MCF 10A (cell line): ENCODE measurements at places on chromosomes 16 and 17. TPM values are rescaled to one million over a fixed set of nuclear protein-coding genes. Genes with fewer than 3 reads are reported as not detected.

DNA sequence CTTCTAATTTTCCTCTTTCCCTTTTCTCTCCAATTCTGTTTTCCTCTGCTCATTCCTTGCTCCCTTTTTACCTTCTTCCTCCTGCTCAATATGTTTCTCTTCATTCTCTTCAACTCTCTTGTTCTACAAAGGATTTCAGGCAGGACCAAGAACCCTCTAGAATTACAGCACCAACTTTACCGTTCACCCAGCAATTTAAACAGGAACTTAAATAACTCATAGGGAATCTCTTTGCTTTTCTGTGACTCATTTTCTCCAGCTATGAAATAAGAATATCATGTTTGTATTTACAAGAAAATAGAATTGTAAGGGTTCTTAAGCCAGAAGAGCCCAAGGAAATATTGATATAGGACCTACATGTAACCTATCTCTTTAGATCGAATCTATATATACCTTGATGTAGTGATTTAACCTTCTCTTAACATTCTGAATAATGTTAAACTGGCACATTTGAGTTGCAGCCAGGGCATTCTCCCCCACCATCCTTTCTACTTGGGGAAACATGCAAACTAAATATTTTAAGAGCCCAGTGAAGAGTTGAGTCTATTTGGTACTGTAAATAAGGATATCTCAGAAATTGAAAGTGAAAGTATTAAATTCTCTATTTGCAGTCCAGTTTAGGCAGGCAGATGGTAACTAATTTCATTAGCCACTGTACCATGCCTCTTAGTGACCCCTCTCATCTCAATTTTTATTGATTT lies 137.0 kb downstream of the ANKFN1 start:
- no peak for DNase-seq

DNA sequence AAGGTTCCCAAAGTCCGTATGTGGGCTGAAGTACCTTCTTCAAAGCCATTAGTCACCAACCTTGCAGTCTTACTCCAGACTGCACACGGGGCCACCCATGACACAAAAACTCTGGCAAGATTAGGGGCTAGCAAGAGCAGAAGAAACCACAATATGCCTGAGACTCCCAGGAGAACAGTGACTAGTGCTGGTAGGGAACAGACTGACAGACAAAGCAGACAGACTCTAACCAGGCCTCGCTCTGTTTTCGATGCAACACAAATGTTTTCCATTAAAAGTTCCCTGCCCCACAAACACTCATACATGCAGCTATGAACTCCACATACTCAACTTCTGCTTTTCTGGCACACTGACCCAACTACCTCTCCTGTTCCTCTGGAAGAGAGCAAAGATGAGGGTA lies 102.2 kb downstream of the HIC1 start:
- DNase-seq = no peak

GRCh38 chr16:85677383-85677967 lies 11.3 kb downstream of the GINS2 start:
- DNase-seq = no peak

- DNase-seq = no peak
Measured at GRCh38 chr17:19830061-19830460, 37.7 kb downstream of the ULK2 start.

DNA sequence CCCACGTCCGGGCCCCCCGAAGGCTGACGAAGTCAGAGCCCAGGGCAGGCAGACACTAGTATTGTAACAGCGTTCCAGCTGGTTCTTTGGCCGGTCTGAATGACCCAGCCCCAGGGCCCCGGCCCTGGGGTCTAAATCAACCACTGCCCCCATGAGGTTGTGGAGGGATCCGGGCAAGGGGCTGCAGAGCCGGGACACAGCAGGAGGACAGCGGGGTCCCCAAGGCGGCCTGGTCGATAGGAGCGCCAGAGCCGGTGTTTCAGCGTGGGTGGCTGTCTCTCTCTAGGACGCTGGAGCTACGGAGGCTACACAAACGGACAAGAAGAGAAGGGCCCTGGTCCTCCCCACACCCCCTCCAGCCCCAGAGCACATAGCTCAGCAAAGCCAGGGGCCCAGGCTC lies 101.8 kb downstream of the RBFOX3 start:
- no peak for DNase-seq

- no peak for DNase-seq
Measured at GRCh38 chr17:77085926-77086432, 54.8 kb upstream of the SEC14L1 start.

GRCh38 chr17:61289408-61290385 lies 109.9 kb upstream of the TBX2 start:
- DNase-seq = no peak

- DNase-seq = no peak
Measured at GRCh38 chr16:63904930-63905329, 1216.9 kb downstream of the CDH11 start.

DNA sequence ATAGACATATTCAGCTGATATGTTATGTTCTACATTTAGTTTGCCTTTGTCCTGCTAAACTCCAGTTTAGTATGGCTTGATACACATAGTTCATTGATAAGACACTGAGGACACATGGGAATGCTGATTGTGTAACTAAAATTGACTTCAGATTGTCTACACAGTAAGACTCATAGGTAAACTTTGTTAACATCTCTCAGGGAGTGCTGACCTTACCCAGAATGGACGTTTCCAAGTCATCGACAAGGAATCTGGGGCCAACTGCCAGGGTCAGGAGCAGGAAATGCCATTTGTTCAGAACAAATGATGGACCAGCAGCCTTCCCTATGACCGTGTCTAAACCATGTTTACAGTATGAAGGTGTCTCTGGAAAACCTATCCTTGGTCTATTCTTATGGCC lies 58.7 kb downstream of the DYNLRB2 start:
- DNase-seq = no peak

DNA sequence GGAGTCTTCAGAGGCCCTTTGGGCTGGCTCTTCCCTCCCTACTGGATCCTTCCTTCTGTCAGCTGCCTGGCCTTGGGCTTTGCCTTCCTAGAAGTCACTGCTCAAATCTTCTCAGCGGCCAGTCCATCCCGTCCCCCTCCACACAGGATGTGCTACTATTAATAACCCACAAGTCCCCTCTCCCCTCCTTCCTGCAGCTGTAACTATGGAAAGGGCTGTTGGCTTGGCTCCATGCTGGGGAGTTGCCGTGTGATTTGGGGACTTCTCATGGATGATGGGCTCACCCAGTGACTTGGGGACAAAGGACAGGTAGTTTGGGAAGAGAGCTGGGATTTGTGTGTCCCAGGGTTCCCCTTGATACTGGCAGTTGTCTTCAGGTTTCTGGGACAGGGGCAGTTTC lies 19.4 kb downstream of the TMEM94 start:
- DNase-seq = no peak

DNA sequence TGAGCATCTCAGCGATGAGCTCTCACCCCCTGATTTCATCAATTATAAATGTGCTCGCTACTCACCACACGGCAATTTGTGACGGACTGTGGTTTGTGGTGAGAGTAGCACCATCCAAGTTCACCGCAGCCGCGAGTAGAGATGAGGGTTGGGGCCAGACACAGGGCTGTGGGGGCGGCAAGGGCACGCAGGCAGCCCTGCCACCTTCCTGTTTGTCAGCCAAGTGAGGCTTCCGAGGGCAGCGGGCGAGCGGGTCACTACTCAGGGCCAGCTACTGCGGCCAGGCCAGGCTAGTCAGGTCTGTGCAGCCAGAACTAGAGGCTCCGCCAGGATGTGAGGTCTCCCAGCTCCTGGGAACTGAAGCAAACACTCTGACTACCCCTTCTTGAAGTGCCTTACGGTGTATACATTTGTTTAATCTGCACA lies 39.6 kb upstream of the MEOX1 start:
- DNase-seq = peak; percentile 68

GRCh38 chr16:82874672-82875071 lies 247.9 kb downstream of the CDH13 start:
- no peak for DNase-seq

DNA sequence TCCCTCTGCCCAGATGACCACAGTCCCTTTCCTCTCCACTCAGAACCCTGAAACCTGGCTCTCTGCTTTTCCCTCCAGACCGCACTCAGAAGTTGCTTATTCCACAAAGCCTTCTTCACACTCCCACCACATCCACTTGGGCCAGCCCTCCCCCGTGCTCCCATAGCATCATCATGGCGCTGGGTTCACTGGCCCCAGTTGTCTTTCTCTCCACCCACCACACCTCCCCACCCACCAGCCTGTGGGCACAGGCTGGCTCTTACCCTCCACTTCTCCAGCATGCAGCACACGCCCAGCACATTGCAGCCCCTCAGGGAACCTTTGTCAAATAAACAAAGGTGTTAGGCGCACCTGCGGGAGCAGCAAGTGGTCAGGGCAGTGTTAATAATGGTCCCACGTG lies 130.0 kb downstream of the KATNIP start:
- DNase-seq = no peak

Gene OTOA
- 0.12 and 0.17 TPM in 2 replicates for total RNA-seq

Gene MPP2
- total RNA-seq = not detected in 2 replicates

Gene HOXB13
- total RNA-seq = not detected in 2 replicates

Gene C17orf78
- total RNA-seq = not detected in 2 replicates

Gene CDH3
- 74.4 and 107 TPM in 2 replicates for total RNA-seq

Gene GRIN2A
- not detected in 2 replicates for total RNA-seq

Gene HP
- total RNA-seq = not detected in 2 replicates

Gene RNF166
- total RNA-seq = 17.5 and 18.5 TPM in 2 replicates

Gene GAS2L2
- total RNA-seq = 0.23 and 0.39 TPM in 2 replicates

Gene ZG16B
- 4.0 and 6.9 TPM in 2 replicates for total RNA-seq

Gene CRISPLD2
- 0.28 TPM in 1 of 2 replicates, not detected in the other for total RNA-seq

Gene CENPX
- 27.6 and 35.6 TPM in 2 replicates for total RNA-seq

Gene SERPINF2
- 0.56 and 0.66 TPM in 2 replicates for total RNA-seq
